NCI-H1048 (cell line): ENCODE measurements at places on chromosomes 12 and 14.

- no peak for DNase-seq
Observed at GRCh38 chr12:116365606-116366455, 88.3 kb upstream of the MED13L start.

GRCh38 chr14:73789989-73790581, 61.5 kb upstream of the PTGR2 start:
- no peak for DNase-seq

GRCh38 chr12:89194683-89195082, 157.6 kb downstream of the DUSP6 start:
- no peak for DNase-seq

- DNase-seq, result no peak
Observed at GRCh38 chr12:100426145-100426544, 47.5 kb upstream of the NR1H4 start.

- no peak for DNase-seq
Observed at GRCh38 chr12:107976331-107976730, 152.8 kb upstream of the WSCD2 start.

DNA sequence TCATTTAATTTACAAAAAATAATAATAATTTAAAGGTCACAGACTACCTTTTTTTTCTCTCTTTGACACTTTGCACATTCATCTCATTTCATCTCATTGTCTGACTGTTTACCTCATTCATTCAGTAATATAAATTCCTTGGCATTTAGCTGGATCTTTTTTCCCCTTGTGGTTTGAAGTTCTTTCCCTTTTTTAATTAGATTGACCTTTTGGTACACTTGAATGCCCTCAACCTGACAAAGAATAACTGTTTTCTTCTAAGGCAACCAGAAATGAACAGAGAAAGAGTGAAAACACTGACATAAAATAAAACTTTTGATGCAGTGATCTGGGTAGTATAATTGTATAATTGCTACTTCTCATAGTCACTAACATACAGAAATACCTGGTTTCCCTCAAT, 774.9 kb upstream of the NOVA1 start:
- DNase-seq, result no peak

DNA sequence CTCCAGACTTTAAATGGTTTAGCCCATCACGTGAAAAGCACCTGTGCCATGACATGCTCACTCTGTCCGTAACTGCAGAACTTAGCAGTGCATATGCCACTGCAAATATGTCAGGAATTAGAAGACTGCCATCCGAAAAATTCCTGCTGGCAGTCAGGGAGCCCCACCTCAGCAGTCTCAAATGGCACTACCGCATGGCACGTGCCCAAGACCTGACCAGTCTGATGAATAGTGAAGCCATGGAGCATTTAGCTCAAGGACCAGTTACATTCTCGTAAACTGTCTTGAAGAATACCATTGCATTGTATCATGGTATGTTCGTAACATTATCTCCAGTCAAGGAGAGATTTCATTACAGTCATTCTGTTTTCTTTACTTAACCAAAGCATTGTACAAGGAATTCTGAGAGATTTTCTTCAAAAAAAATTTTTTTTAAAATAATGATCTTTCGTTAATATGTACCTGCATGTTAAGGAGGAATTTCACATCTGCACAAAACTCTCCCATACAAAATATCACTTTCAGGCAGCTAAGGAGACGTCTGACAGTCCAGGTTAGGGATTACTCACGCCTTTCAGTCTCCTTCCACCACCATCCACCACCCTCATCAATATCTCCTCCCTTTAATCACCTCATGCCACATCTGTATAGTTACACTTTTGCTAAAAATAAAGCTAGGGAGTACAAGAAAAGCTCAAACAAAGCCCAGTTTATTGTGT, 138.5 kb downstream of the ANO2 start:
- DNase-seq, result no peak

GRCh38 chr12:4064008-4064407, 190.8 kb upstream of the PARP11 start:
- no peak for DNase-seq

DNA sequence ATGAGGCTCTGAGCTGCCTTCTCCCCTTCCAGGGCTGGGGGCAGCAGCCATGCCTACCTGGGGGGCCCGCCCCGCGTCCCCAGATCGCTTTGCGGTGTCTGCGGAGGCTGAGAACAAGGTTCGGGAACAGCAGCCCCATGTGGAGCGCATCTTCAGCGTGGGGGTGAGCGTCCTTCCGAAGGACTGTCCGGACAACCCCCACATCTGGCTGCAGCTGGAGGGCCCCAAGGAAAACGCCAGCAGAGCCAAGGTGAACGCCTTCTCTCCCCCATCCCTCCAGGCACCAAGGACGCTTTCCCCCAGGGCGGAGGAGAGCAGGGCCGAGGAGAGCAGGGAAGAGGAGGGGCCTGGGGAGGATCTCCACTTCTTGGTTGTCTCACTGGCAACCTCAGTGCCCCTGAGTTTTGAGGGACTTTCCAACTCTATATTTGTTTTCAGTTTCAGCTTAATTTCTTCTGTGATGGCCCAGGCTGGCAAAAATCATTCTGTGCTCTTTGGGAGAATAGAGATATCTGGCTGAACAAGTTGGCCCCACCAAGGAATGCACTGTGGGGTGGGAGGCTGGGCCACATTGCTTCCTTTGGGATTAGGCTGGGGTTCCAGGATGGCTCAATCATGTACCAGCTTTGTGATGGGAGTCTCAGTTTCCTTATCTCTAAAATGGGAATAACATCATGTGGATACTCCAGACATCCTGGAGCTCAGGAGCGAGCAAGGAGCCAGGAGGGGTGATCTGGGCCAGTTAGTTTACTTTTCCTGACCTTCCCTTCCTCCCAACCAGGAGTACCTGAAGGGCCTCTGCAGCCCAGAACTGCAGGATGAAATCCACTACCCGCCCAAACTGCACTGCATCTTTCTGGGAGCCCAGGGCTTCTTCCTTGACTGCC, 1.2 kb downstream of the KHNYN start:
- DNase-seq, result no peak

GRCh38 chr12:125382926-125383325, 317.7 kb downstream of the AACS start:
- DNase-seq, result no peak

GRCh38 chr12:68521321-68521839, 89.3 kb upstream of the RAP1B start:
- no peak for DNase-seq
